ENCODE measurements at places on chromosomes 16 and 17.

DNA sequence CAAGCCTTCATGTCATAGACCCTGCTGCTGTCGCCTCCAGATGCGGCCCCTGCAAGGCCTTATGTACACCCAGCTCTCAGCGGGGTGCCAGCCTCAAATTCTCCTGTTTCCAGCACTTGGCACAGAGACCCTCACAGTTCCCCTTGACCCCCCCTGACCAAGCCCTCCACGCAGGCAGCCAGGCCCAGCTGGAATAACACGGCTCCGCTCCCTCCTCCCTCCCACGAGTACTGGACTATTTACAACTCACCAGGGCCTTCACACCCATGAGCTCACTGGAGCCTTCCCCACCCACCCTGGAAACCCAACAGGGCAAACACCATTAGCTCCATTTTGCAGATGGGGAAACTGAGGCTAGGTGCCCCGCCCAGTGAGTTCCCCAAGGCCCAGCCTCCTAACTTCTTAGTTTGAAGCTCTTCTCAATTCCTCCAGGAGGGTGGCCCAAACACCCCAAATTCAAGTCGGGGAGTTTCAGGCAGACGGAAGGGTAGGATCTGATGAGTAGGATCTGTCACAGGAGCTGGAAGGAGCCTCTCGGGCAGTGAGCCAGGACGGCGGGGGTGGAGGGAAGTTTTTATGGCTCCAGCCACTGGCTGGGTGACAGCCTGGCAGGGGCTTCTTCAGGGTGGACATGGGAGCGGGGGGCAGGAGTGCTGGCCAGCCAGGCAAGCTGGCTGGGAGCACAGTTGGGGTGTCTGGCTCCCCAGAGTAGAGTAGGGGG lies 17.5 kb upstream of the DLX4 start:
- no peak for DNase-seq

DNA sequence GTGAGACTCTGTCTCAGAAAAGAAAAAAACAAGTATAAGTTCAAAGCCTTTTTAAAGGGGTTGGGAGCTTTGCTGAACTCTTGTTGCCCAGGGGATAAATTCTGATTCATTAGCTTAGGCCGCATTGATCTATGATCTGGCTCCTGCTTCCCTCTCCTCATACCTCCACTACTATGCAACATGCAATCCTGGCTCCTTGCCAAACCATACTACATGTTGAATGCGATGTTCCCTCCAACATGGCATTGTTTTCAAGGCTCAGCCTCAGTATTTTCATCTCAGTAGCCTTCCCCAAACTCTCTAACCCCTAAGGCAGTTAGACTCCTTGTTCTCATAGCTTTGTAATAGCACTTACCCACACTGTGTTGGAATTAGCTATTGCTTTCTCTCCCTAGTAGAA lies 6.2 kb downstream of the REXO5 start:
- no peak for DNase-seq

GRCh38 chr16:56305956-56306565 lies 114.8 kb downstream of the GNAO1 start:
- no peak for DNase-seq

DNA sequence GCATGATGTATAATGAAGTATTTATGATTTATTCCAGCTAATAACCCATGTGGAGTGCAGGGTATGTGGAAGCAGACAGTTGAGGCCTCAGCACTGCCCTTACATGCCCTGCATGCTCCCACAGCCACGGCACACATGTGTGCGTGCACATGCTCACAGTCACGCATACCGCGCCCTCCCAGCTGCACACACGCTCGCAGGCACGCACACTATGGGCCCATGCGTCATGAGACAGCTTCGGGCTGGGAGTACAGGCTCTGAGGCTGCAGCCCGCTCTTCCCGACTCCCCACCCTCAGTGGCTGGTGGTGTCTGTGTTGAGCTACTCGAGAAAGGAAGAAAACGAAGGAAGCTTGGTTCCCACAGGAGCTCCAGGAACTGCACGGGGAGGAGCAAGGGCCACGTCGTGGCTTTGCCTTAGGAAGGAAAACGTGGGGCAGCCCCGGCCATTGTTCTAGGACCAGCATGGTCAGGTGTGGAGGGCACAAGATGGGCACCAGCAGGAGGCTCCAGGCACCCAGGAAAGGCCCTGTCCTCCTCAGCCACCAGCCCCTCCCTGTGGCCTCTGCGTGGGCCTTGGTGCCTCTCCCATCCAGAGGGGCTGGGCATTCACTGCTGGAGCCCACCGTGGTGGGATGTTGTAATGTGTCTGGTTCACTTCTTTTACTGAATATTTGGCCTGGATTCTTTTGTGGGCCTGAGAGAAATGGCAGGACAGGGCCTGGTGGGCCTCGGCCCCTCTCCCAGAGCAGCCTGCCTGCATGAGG lies 27.5 kb upstream of the CDH15 start:
- no peak for DNase-seq

DNA sequence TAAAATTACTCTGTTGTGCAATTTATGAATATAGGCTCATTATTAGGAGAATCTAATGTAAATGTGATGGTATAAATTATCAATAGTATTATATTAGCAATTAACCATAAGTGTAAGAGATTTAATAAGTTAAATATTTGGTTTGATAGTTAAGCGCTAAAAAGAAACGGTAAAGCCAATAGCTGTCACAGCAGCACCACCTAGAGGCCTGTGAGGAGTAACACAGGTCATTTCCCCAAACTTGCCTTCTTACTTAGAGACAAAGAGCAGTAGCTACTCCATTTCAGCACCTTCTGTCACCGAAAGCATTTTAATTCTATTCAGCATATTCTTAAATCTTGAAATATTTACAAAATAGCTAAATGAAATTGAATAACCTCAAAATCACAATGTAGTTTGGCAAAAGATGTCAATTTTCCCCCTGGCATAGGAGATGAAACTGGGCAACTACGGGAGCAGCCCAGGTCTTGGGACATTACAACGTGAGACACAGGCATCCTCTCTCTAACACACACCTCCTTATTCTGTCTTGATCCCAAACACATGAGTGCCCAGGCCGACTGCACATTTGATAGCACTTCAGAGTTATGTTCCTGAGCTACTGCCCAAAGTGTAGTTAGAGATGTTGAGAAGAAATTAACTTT lies 14.3 kb upstream of the DYNLRB2 start:
- no peak for DNase-seq

- DNase-seq, result no peak
These were observed at the start of gene HSF4 for GRCh38 chr16:67164599-67165061. Gene HSF4 (plus strand): TSS chr16:67164745. CDS start chr16:67164812, 67 bp downstream.
